ENCODE measurements at places on chromosomes 6 and 20. TPM values are rescaled to one million over a fixed set of nuclear protein-coding genes. Genes with fewer than 3 reads are reported as not detected.

RIPOR2 gene
- total RNA-seq = 4.4 TPM

ITCH gene
- total RNA-seq = 52.4 TPM

DNA sequence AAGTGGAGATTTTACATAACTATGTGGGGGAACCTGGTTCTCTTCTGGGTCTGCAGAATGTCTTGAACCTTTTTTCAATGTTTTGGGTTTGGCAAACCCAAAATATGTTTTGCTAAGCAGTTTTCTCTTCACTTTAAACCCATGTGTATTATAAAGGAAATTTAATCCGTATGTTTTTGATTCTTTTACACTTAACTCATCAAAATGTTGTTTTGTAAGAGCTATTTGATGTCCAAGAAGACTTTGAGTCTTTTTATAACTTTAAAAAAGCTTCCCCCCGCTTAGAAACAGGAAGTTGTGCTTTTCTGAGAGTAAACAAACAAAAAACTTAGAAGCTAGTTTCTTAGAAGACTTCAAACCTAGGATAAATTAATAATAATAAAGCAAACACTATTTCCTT lies 81.9 kb upstream of the CEP162 start:
- H3K4me1 ChIP-seq = no peaks in the 10 kb centered on the region
- H3K4me3 ChIP-seq = no peak overlapping the region
- no peaks in the 10 kb centered on the region for H3K27me3 ChIP-seq
- H3K36me3 ChIP-seq = no peaks in the 10 kb centered on the region
- DNase-seq = no peak

GRCh38 chr6:31972709-31973350 lies 892 bp upstream of the DXO start:
- no peak for DNase-seq
- H3K27ac ChIP-seq = peak overlapping the region; percentile 95
- peaks cover 34% of the 10 kb centered on the region for H3K4me1 ChIP-seq
- H3K27me3 ChIP-seq = no peaks in the 10 kb centered on the region

DNA sequence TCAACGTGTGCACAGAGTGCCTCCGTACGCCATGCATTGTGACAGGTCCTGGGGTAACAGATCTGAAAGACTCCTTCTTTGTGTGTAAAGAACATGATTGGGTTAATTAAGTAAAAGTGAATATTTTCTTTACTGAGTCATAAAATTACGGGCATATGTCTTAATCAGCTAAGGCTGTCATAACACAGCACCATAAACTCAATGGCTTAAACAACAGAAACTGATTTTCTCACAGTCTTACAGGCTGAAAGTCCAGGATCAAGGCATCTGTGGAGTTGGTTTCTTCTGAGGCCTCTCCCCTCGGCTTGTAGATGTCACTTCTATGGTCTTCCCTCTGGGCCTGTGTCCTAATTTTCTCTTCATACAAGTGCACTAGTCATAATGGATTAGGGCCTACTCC lies 176.9 kb downstream of the MTFR2 start:
- no peaks in the 10 kb centered on the region for H3K36me3 ChIP-seq
- H3K4me1 ChIP-seq = peaks cover 30% of the 10 kb centered on the region
- no peak for DNase-seq
- H3K4me3 ChIP-seq = no peak overlapping the region
- no peaks in the 10 kb centered on the region for H3K27me3 ChIP-seq

DNA sequence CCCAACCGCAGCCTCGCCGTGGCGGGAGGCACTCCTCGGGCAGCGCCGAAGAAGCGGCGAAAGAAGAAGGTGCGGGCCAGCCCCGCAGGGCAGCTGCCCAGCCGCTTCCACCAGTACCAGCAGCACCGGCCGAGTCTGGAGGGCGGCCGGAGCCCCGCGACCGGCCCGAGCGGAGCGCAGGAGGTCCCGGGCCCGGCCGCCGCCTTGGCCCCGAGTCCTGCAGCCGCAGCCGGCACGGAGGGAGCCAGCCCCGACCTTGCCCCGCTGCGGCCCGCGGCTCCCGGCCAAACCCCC lies 525 bp downstream of the PNRC1 start:
- H3K36me3 ChIP-seq = peaks cover 22% of the 10 kb centered on the region
- peaks cover 24% of the 10 kb centered on the region for H3K4me1 ChIP-seq
- H3K27ac ChIP-seq = peak overlapping the region; percentile 100
- no peaks in the 10 kb centered on the region for H3K27me3 ChIP-seq
- DNase-seq = no peak
- peak overlapping the region; percentile 100 for H3K4me3 ChIP-seq

- H3K4me1 ChIP-seq = peaks cover 16% of the 10 kb centered on the region
- no peak overlapping the region for H3K4me3 ChIP-seq
- no peaks in the 10 kb centered on the region for H3K27me3 ChIP-seq
Measured at GRCh38 chr20:8399947-8400346, 267.9 kb downstream of the PLCB1 start.
